Mucosa of descending colon (tissue), 3 donors: ENCODE measurements at places on chromosomes 1 and 21. TPM values are rescaled to one million over a fixed set of nuclear protein-coding genes. Genes with fewer than 3 reads are reported as not detected.
A peak's percentile ranks its signal among the peaks of the same experiment; 100 is the strongest.

DNA sequence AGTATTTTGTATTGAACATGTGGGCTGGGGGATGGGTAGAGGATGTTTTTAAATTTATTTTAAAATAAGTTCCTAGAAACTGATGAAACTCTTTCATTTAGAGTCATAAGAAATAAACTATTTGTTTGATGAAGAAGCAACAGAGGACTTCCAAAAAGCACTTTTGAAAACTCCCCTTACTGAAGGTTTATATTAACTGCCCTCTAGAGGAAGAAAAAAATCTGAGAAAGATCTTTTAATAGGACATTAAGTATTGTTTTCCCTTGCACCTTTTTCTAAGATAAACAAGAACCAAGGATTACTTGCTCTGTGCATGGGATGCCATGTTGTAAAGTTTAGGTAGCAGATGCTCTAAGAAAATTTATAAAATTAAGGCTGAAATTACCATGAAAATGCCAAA lies 14.1 kb downstream of the DISP1 start:
- no peak for DNase-seq

The SPTA1 gene
- 0.41 TPM for total RNA-seq

DNA sequence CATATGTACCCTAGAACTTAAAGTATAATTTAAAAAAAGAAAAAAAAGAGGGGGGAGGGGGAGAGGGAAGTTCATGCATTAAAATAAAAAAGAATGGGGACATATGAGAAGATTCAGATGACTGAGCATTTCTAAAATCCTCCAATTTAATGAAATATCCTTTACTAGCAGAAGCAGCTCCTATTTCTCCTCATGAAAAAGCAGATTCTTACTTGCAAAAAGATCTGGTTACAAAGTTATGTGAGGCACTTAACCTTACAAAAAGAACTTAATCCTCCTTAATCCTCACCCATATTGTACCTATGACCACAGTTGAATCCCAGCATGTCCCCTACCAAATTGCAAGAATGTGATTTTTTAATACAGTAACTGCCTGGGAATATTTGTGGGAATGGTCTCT lies 298.5 kb downstream of the SRGAP2C start:
- DNase-seq = no peak

The LAX1 gene
- 2.6 TPM for total RNA-seq

GRCh38 chr1:205746757-205747412 lies 3.1 kb downstream of the NUCKS1 start:
- no peak for DNase-seq

The PLA2G4A gene
- total RNA-seq = 5.3 TPM

GRCh38 chr1:223199094-223199647 lies 56.1 kb upstream of the TLR5 start:
- no peak for DNase-seq

DNA sequence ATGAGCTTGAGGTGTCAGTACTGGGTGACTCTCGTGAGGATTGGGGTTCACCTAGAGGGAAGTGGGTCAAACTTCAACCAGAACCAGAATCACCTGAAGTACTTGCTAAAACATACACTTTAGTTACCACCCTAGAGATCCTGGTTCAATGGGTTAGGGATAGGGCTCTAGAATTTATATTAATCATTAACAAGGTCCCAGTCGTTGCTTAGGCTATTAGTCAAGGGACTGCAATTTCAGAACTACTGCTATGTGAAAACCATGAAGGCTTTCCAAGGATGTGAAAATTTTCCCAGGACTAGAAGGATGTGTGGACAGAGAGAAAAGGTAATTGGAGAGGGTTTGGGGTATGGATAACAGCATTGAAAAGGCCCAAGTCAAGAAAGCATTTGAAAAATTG lies 162.6 kb downstream of the GRIK1 start:
- no peak for DNase-seq

- DNase-seq = no peak
These were observed 81.8 kb upstream of the C21orf91 start for GRCh38 chr21:17900990-17901385.

The FOXJ3 gene
- total RNA-seq = 47.0 TPM

The FAM151A gene
- total RNA-seq = 19.2 TPM

DNA sequence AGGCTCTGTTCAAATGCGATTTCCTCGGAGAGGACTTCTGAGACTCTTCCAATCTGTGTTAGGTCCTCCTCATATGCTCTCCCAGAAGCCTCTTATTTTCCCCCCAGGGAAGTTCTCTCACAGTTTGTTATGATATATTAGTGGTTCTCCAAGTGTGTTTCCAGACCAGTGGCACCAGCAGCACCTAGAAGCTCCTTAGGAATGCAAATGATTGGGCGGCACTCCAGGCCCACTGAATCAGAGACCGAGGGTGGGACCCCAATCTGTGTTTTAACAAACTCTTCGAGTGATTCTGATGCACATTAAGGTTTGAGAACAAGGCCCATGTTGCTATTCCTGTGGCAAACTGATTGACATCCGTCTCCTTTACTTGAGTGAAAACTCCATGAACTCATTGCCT lies 63.0 kb downstream of the NMNAT2 start:
- no peak for DNase-seq

- no peak for DNase-seq
These were observed 11.6 kb upstream of the ETS2 start for GRCh38 chr21:38793926-38794713.

DNA sequence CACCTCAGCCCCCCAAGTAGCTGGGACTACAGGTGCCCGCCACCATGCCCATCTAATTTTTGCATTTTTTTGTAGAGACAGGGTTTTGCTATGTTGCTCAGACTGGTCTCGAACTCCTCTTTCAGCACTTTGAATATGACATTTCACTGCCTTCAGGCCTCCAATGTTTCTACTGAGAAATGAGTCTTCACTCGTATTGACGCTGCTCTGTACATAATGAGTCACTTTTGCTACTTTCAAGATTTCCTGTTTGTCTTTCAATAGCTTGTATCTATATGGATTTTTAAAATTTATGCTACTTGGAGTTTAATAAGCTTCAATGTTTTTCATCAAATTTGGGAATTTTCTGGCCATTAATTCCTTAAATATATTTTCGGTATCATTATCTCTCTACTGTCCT lies 64.7 kb downstream of the GORAB start:
- no peak for DNase-seq

The PSMG1 gene
- 48.1 TPM for total RNA-seq

The VASH2 gene
- 0.25 TPM for total RNA-seq

GRCh38 chr1:222955964-222956363 lies 141.1 kb downstream of the DISP1 start:
- no peak for DNase-seq

DNA sequence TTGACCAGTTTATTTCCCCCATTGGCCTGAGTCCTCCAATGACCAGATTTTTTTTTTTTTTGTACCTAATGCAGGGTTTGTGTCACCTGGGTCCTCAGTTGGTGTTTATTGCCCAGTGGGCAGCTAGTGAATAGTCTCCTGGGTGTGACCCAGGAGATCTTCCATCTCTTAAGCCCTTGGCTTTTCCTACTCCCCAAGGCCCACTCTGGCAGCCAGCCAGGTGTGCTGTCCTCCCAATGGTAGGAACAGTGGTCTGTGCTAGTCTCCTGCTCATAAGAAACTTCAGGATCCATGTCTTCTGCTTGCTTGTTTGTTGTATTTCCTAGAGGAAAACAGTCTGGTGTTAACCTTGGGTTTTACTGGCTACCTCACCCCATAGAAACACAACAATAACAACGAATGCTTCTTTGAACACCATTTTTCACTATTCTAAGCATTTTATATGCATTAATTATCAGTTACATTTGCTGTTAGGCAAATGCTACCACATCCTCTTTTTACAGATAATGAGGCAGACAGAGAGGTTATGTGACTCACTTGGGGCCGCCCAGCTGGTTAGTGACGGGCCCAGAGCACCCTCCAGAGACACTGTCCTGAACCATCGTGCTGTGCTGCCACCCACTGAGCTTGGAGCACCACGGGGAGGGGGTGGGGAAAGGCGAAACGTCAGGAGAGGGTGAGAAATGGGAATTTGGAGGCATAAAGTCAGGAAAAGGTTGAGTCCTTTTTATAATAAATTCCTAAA lies 107.5 kb downstream of the HIVEP3 start:
- DNase-seq = no peak

The TRIM63 gene
- total RNA-seq = 0.22 TPM

The BCAR3 gene
- total RNA-seq = 37.2 TPM

DNA sequence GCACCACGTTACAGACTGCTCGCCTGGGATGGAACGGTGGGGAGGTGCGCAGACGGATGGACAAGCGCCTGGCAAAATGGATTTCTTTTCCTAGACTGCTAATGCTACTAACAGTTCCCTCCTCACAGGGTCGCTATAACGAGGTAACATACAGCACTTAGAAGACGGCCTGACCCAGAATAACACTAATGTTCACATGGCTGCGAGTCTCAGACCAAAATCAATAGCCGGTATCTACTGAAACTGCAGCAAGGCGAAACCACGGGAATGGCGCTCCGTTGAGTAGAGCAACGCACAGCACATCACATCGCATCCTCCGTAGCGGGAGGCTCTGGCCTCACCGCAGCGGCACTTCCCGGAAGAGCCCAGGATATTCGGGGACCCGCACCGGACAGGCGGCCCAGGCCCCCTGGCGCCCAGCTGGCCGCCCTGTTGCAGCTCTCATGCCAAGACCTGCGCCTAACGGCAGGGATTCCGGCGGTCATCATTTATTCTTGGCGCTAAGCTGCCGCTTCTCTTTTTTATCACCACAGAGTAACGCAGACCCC lies 46.6 kb downstream of the VPS26C start:
- no peak for DNase-seq

- no peak for DNase-seq
These were observed 122.8 kb upstream of the PAXBP1 start for GRCh38 chr21:32894321-32894720.

The PRAMEF20 gene
- not detected for total RNA-seq

DNA sequence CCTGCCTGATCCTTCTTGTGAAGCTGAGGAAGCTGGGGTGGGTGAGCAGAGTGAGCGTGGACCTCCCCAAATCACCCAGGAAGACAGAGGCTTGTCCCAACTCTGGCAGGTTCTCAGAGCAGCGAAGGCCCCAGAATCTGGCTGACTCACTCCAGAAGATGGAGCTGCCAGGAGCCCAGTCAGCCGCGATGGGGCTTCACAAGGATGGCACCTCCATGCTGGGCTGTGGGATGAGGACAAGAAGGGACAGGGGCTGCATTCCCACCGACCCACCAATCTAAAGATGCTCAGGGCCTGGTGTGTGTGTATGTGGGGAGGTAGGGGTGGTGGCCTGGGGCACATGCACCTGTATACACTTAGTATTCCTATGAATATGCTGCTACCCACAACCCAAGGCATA lies 52.9 kb downstream of the ATP1A1 start:
- no peak for DNase-seq

- DNase-seq = no peak
These were observed 141.4 kb downstream of the RUNX1 start for GRCh38 chr21:34907461-34908418.

The S1PR1 gene
- 4.8 TPM for total RNA-seq

GRCh38 chr1:235763962-235764361 lies 102.7 kb downstream of the LYST start:
- DNase-seq = no peak

The CELA3A gene
- not detected for total RNA-seq

DNA sequence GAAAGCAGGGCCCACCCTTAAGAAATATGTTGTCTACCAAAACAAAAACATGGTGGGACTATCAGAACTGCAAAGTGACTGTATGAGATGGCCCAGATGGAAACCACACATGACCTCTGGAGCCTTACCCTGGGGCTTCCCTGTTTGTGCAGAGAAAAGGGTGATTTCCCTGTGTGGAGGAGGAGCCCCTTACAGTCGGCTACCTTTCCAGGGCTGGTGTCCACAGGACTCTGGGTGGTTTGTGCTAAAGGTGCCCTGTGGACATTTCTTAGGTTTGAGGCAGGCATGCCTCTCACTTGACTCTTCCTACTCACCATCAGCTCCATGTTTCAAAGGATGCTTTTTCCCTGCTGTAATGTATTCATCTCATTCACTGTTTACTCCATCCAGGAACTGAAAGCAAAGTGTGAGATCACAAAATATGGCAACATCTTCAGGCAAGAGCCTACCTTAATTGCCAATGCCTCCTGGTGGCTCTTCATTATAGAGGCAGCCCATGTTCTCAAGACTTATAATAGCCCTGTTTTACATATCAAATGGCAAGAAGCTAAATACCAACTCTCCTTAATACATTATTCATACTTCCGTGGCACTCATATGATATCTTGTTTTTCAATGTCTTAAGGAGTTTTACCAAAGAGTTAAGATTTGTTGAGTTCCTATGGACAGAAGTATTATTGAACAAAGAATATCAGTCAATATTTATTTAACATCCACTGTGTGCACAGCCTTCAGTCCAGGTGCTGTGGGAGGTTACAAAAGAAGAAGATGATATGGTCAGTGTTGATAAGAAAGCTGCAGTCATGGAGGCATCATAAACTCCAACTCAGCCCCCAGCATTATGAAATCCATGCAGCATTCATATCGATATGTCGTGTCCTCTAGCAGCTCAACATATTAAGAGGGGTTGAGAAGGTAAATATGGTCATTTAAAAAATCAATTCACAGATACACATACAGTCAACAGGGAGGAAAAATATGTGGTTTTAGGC lies 15.5 kb upstream of the TFF3 start:
- peak; percentile 1 for DNase-seq

GRCh38 chr1:22412932-22413727 lies 38.5 kb upstream of the ZBTB40 start:
- no peak for DNase-seq

DNA sequence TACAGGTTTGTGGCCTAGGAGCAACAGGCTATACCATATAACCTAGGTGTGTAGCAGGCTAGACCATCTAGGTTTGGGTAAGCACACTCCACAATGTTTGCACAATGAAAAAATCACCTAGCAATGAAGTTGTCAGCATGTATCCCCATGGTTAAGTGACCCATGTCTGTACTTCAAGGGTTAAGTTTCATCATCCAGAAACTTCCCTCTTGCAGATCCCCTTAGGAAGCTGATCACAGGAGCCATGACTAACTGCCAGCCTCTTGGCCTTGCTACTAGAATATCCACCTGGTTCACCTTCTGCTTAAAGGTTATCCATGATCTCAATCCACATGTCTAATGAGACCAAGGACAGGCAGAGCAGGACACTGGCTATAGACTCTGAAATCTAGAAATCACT lies 3.5 kb upstream of the UBXN10 start:
- no peak for DNase-seq

The GRIK1 gene
- 0.38 TPM for total RNA-seq

DNA sequence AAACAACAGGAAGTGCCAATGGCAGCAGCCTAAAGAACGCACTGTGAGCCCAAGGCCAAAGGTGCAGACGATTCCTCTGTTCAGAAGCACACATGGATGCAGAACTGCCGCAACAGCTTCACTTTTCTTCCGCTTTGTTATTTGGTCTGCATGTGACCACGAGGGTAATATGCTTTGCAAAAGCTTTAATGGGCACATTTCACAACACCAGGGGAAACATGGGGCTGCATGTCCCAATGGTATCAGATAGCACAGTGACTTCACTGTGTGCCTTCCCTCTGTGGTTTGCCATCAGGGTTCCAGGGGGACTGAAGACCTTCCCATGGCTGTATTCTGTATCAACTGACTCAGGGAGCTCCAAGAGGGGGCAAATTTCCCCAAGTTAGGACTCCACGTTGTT lies 28.3 kb downstream of the THAP3 start:
- no peak for DNase-seq

GRCh38 chr1:29629814-29630516 lies 393.6 kb downstream of the PTPRU start:
- DNase-seq = no peak
